Esophagus squamous epithelium (tissue), 5 donors: ENCODE measurements at places on chromosomes 12 and 14.

DNA sequence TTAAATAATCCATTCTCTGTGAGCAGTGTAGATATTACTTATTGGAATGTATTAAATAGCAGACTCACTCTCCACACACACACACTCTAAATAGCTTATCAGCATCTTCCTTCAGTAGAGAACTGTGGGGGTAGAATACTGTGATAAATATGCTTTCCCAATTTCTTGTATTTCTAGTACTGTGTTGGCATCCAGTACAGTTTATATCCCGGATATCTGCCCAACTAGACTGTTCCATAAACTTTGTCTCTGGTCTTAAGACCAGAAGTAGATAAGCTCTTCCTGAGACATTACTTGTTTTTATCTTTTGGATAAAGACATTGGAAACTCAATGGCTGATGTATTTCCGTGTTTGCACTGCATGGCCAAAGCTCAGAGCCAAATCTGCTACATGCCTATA lies 136.2 kb upstream of the PDZRN4 start:
- DNase-seq = no peak

- DNase-seq = no peak
Observed at GRCh38 chr12:22350886-22351285, 16.4 kb upstream of the ST8SIA1 start.

GRCh38 chr14:103273145-103273744 lies 60.8 kb upstream of the EIF5 start:
- no peak for DNase-seq

DNA sequence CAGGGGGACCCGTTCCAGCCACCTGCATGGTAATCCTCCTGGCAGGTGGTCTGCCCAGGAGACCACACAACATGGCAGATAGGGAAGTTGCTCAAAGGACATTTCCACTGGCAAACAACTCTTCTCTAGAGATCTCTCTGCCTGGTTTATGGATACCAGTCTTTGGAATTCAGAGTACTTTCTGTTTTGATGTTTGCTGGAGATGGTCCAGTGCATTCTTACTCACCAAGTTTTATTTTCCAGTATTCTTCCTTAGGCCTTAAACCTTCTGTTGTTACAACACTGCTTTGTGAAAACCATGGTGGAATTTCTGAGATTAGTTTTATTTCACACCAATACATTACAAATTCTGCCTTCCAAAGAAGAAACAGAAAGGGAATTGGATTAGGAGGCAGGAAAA lies 428.3 kb downstream of the FUT8 start:
- DNase-seq = no peak

- no peak for DNase-seq
Observed at GRCh38 chr14:99737956-99738667, 54.0 kb downstream of the CYP46A1 start.

- DNase-seq = peak; percentile 40
Observed at GRCh38 chr12:124518051-124518932, 49.1 kb downstream of the NCOR2 start.

- no peak for DNase-seq
Observed at GRCh38 chr12:108254517-108255251, 84.4 kb downstream of the CMKLR1 start.

DNA sequence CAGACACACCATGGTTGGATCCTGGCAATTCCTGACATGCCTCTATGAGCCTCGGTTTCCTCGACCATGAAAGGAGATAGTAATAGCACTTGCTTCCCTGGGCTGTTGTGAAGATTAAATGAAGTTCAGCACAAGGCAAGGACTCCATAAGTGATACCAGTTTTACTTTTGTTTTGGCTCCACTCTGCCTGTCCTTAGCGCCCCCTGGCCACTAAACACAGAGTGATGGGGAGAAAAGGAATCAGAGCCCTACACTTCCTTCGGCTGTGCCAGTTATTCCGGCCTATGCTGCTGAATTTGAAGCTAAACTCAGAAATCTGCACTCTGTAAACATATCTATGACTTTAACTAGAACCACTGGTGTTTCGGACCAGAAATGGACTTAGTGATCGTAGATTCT lies 173.8 kb downstream of the C12orf75 start:
- no peak for DNase-seq

- no peak for DNase-seq
Observed at GRCh38 chr12:6459004-6459337, 7.1 kb downstream of the TAPBPL start.

DNA sequence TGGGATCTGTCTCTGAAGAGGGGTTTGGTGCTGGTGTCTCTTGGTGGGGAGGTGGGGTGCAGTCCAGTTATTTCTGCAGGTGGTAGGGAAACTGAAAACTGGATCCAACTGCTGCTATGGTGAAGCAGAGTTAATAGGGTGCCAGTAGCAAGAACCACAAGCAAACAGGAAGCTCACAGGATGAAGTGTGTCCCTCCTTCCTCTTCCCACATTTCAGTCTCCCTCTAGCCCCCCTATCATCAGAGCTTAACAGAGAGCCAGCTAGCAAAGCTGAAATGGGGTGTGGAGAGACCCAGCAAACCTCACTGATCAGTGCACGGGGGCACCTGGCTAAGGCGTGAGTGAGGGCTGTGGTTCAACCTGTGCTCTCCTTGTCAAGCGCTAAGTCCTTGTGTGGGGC lies 69.1 kb upstream of the C12orf71 start:
- DNase-seq = no peak

GRCh38 chr14:32560209-32560857 lies 231.2 kb downstream of the AKAP6 start:
- DNase-seq = no peak

DNA sequence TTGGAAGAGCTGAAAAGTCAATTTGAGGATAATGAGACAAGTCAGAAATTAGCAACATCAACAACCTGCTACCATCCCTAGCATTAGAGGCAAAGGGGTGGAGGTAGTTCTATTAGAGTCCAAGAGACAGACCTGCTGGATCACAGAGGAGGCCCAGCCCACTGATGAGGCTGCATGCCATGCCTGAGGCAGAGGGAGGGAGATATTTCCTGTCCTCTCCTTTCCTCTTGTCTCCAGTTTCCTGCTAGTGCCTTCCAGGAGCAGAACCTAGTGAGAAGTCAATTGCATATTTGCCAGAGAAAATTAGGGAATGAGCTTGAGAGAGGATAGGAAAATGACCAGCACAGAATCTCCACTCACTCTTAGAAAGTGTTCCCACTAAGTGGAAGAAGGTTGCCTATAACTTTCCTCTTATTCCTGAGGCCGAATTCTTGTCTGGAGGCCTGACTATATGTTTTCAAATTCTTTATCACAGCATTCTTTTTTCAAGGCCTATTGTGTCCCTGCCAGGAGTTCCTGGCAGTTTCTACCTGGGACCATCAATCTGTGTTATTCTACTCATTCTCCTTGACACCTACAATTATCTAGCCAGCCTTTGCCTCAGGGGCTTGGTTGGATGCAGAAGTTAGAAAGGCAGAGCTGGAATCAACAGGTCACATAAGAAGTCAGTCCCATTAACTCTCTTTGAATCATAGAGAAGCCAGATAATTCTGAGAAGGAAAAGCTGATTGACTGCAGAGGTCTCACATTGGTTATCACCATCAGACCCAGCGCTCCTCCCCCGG lies 121.9 kb downstream of the EMP1 start:
- no peak for DNase-seq

DNA sequence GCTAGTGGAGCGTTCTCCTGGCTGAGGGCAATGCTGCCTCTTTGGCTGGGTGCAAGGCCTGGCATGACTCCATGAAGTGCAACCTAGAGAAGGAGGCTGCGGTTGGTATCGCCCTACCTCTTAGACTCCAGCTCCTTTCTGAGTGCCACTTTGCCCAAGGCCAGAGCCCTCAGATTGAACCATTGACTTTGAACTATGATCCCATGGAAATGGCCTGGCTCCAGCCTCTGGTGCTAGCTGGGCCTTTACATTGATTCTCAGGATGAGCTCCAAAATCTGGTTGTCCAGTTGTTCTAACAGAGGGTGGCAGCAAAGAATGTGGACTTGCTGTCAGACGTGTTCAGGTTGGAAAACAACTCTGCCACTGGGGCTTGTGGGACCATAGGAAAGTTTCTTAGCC lies 16.1 kb upstream of the SMOC1 start:
- DNase-seq = no peak

- no peak for DNase-seq
Observed at GRCh38 chr14:23360496-23360895, 4.5 kb downstream of the EFS start.

DNA sequence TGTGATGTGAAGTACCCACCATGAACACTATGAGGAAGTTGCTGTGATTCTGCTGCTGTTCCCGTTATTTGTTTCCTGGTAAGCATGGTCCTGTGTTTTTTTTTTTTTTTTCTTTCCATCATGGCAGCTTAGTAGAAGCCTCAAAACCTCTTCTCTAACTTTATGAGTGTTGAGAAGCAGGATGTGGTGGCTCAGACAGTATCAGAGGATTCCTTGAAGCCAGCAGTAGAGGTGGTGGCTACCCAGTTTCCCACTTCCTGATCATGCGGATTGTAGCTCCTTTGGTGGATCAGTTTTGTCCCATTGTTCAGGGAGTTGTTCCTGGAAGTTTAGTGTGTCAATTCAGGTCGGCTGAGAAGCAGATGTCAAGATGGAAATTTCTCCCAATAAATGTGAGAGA lies 175.8 kb downstream of the ATP23 start:
- DNase-seq = no peak

DNA sequence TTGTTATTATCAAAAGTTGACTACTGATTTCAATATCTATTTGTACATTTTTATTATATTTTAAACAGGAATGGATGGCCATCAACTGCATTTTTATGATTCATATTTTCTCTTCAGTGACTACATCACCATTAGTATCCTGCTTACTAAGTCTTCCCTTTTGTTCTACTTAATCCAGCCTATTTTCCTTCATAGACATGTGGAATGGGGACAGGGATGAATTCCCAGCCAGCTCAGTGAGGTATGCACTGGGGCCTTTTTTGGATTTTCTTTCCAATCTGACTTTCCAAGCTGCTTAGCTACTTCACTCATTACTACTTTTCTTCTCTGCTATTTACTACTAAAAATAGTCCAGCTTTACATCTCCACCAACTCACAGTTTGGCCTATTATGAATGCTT lies 38.4 kb downstream of the AKAP6 start:
- DNase-seq = no peak

DNA sequence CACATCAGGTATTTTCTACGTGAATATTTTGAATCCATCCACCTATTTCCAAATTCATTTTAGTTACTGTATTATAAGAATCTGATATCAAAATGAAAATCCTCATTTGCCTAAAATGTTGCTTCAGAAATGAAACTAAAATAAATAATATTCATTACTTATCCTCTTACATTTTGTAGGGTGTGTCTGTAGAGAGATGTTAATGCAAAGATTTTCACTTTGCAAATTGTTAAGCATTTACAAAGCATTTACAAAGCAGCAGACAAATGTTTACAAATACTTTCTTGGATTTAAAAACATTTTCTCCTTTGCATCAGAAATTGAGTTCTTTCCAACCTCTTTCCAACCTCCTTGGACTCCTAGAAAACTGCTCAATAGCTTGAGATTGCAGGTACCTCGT lies 360.0 kb upstream of the DCN start:
- no peak for DNase-seq

GRCh38 chr12:40103043-40103442 lies 2.8 kb downstream of the SLC2A13 start:
- no peak for DNase-seq

GRCh38 chr12:48929551-48929950 lies 4.3 kb upstream of the FKBP11 start:
- DNase-seq = no peak

DNA sequence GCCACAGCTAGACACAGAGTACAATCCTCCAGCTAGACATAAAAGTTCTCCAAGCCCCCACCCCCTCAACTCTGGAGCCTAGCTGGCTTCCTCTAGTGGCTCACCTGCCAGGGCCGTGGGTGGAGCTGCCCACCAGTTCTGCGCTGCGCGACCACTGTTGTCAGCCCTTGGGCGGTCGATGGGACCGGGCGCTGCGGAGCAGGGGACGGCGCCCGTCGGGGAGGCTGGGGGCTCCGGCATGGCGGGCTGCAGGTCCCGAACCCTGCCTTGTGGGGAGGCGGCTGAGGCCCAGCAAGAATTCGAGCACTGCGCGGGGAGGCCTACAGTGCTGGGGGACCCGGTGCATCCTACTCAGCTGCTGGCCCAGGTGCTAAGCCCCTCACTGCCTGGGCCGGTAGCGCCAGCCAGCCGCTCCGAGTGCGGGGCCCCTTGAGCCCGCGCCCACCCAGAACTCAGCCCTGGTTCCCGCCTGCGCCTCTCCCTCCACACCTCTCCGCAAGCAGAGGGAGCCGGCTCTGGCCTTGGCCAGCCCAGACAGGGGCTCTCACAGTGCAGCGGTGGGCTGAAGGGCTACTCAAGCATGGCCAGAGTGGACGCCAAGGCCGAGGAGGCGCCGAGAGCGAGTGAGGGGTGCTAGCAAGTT lies 51.0 kb downstream of the RTN1 start:
- no peak for DNase-seq

GRCh38 chr14:44341116-44341515 lies 166.0 kb downstream of the FSCB start:
- no peak for DNase-seq

- DNase-seq = no peak
Observed at GRCh38 chr14:28323366-28323765, 443.2 kb upstream of the FOXG1 start.

- no peak for DNase-seq
Observed at GRCh38 chr12:32201976-32202375, 95.3 kb downstream of the BICD1 start.

DNA sequence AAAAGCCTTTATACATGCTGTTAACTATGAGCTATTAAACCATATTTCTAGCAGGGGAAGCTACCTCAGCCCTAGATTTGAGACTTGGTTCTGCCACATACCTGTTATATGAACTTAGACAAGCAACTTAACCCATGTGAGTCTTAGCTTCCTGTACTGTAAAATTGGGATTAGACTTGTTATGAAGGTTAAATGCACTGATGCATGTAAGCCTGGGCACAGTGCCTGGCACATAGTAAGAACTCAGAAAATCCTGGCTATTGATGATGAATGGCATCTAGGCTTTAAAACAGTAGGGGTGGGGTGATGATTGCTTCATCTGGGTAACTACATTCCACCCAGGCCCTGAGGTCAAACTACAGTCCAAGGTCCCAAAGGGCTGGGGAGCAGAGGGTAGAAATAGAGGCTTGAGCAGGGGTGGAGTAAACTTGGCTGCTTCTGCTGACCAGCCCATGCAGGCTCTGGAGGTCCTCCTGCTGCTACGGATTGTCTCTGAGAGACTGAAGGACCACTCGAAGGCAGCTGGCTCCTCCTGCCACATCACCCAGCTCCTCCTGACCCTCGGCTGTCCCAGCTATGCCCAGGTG lies 11.3 kb downstream of the ESPL1 start:
- DNase-seq = no peak

- DNase-seq = no peak
Observed at GRCh38 chr12:78146365-78146772, 315.7 kb downstream of the NAV3 start.

DNA sequence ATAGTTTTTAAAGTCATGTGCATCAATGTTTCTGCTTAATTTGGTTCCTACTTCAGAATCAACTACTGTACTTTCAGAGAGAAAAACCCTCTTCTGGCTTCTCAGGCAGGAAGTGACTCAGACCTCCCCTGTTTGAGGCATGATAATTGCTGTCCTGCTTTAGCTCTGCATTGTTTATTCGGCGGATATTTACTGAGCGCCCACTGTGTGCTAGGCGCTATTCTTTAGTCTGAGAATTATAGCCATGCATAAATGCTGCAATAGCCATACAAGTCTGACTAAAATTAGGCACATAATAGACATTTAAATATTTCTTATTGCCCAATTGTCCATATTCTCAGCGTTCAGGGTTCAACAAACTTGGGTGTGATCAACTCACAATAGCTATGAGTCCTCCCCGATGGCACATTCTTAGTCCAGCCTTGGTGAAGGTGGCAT lies 6.1 kb upstream of the AMIGO2 start:
- DNase-seq = no peak
